ENCODE measurements at places on chromosomes 12 and 14.

GRCh38 chr12:49767333-49767732 is 26.0 kb downstream of the TMBIM6 start:
- DNase-seq, result no peak

DNA sequence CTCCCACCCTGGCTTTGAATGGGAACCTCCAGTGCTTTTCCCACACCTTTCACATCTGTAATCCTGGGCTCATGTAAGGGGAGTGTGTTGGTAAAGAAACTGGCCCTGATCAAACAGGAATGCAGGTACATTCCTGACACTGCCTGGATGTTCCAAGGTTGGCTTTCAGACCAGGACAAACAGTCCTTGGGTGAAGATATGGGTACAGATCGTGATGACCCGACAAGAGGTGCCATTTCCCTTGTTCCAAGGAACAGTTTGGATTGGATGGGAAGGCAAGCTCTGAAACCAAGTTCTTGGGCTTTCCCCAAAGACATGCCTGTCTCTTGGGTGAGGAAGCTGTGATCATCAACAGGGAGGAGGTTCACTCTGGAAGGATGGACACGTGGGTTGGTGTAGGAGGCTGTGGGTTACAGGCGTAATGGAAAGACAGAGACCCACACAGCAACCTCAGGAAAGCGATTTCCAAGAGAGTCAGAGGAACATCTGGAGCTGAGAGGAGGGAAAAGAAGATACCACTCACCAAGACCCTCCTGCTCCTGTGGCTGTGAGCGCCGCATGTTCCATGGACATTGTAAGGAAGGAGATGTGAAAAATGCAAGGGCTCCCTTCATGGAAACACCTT is 26.4 kb downstream of the VDR start:
- no peak for DNase-seq

GRCh38 chr12:12759234-12759915 is 26.1 kb upstream of the APOLD1 start:
- no peak for DNase-seq

- DNase-seq, result peak; percentile 20
These were observed 140.5 kb downstream of the AKAP6 start for GRCh38 chr14:32469388-32470160.

GRCh38 chr12:38516418-38516817 is 199.8 kb downstream of the ALG10B start:
- no peak for DNase-seq

- DNase-seq, result no peak
These were observed 501.2 kb downstream of the GALC start for GRCh38 chr14:87491816-87492215.

GRCh38 chr12:127176804-127177203 is 1090.2 kb upstream of the TMEM132C start:
- DNase-seq, result no peak

GRCh38 chr12:45122768-45123380 is 72.0 kb upstream of the DBX2 start:
- peak; percentile 6 for DNase-seq

DNA sequence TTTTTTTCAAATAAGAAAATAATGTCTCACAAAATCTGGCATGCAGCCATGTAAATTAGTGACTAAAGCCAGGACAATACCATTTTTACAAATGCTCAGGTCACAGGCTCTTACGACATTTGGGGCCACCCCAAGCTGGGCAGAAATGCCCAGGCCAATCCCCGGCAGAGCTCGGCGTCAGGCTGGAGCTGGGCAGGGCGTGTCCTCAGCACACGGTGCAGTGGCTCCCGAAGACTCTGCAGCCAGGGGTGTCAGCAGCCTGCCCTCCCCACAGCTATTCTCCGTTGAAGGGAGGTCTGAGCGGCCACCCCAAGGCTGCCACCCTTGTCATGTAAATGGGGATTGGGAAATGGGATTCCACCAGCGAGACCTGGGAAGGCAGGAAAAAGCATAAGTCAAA is 158.6 kb downstream of the DICER1 start:
- no peak for DNase-seq

DNA sequence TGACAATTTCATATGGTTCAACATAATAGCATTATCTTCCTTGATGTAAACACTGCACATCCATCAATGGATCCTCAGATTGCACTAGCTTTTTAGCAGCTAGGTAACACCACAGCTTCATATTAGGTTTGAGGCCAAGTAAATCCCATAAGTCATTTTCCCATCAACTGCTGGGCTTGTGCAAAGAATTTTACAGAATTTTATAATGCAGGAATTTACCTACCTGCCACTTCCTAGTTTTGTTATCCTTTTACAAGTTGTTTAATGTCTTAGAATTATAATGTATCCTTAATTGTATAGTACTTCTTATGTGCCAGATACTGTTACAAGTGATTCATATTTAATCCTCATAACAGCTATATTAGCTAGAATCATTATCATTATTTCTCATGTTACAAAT is 36.4 kb downstream of the CPNE8 start:
- no peak for DNase-seq

DNA sequence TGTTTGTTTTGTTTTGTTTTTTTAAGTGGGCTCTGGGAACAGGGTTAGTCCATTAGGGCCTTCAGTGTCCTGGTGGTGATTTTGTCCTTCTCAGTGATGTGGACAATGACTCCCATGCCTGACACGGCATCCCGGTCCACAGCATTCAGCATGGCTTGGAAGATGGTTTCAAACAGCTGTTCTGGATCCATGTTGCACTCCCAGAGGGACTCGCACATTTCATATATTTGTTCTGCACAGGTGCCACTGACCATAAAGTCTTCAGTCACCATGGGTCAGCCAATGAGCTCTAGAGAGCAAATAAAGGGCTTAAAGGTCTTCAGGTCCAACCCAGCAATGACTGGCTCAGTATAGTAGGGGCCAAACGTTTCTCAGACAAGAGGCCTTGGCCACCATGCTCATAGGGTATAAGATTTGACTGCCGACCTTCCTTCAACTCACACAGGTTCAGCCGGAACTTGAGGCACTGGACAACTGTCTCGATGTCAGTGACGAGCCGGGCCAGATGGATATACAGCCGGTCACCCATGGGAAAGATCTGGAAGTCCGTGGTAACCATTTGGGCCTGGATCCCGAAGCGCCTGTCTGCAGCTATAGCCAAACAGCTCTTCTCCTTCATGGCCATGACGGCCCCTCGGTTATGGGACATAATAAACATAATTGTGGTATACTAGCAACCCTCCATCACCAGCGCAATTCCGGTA is 18.0 kb downstream of the OR10P1 start:
- no peak for DNase-seq

- no peak for DNase-seq
These were observed 114.8 kb downstream of the C12orf75 start for GRCh38 chr12:105445249-105445648.

DNA sequence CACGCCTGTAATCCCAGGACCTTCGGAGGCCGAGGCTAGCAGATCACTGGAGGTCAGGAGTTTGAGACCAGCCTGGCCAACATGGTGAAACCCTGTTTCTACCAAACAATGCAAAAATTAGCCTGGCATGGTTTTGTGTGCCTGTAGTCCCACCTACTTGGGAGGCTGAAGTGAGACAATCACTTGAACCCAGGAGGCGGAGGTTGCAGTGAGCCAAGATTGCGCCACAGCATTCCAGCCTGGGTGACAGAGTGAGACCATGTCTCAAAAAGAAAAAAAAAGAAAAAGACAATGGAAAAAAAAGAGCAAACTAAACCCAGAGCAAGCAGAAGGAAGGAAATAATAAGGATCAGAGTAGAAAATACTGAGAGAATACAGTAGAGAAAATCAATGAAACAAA is 5.4 kb downstream of the CHURC1 start:
- no peak for DNase-seq

- no peak for DNase-seq
These were observed 98.3 kb downstream of the CFAP54 start for GRCh38 chr12:96587691-96588090.

- DNase-seq, result no peak
These were observed 15.5 kb upstream of the CLEC2A start for GRCh38 chr12:9947674-9948073.

- no peak for DNase-seq
These were observed 269.4 kb upstream of the ALG10 start for GRCh38 chr12:33752854-33753253.

DNA sequence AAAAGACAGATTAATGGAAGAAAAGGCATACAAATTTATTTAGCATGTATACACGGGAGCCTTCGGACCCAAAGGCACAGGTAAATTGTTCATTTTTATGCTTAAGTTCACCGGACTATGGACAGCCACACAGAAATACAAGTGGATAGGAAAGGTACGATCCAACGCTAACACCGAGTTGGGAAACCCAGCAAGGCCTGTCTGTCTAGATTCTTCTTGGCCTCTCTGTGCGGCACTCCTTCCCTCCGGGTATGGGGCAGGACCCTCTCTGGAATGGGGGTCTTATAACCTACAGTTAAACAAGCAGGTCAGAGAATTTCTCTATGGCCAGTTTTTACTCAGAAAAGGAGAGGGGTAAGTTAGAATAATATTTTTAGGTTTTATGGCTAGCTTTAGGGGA is 23.4 kb upstream of the ZDHHC17 start:
- DNase-seq, result no peak

GRCh38 chr14:78921856-78922255 is 751.7 kb downstream of the NRXN3 start:
- peak; percentile 24 for DNase-seq

GRCh38 chr14:65991104-65991503 is 495.1 kb upstream of the CCDC196 start:
- DNase-seq, result no peak

- peak; percentile 57 for DNase-seq
These were observed 32.1 kb upstream of the STON2 start for GRCh38 chr14:81432219-81432661.

- no peak for DNase-seq
These were observed 149.3 kb downstream of the CALM1 start for GRCh38 chr14:90545966-90546751.

- no peak for DNase-seq
These were observed 36.8 kb downstream of the SLC5A8 start for GRCh38 chr12:101173197-101173749.

DNA sequence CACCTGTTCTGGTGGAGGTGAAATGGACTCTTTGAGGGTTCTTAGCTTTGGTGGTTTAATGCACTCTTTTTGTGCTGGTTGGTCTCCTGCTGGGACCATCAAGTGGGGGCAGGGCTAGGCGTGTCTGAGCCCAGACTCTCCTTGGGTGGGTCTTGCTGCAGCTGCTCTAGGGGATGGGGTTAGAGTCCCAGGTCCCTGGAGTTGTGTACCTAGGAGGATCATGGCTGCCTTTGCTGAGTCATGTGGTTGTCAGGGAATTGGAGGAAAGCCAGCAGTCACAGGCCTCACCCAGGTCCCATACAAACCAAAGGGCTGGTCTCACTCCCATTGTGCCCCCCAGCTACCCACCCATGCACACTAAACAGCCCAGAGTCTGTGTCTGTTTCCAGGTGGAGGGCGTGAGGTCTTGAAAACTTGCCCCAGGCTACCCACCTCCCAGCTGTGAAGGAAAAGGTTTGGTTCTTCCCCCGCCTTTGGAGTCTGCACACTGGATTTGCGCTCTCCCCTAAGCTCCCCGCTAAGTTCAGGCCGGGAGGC is 387.7 kb downstream of the TMTC2 start:
- no peak for DNase-seq

- DNase-seq, result no peak
These were observed 26.6 kb downstream of the PPP2R5C start for GRCh38 chr14:101788016-101788635.

GRCh38 chr14:78450669-78451318 is 280.6 kb downstream of the NRXN3 start:
- no peak for DNase-seq

GRCh38 chr14:90970167-90970600 is 90.3 kb downstream of the RPS6KA5 start:
- DNase-seq, result no peak

DNA sequence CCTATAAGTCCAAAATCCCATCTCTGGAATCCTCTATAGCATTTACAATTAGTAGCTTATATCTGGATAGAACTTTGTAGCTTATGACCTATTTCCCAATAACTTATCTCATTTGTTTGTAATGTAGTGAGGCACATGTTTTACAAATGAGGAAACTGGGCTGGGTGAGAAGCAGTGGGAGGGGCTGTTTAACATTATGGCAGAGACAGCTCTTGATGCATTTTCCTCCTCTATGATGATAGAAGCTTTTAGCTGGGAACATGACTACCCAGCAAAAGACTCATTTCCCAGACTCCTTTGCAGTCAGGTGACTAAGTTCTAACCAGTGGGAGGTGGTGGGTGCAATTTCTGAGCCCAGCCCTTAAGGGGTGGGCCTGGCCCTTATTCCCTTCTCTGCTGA is 179.7 kb downstream of the TTC8 start:
- no peak for DNase-seq

- no peak for DNase-seq
These were observed 156.7 kb downstream of the TMTC3 start for GRCh38 chr12:88298761-88299242.

DNA sequence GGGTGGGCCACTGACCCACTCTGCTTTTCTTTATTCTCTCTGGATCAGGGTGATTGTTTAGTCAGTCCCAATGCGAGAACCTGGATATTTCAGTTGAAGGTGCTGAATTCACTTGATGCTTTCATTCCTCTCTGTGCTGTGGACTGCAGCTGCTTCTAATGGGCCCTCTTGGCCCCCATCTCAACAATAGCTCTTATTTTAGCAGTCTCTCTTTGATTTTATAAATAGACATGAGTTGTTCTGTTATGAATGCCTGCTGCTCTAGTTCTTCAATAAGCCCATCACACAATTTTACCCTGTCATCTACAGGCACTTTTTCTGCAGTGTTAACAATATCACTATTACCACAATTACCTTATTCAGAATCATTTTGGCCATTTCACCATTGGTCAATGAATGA is 54.1 kb upstream of the YARS2 start:
- DNase-seq, result no peak

Data from hematopoietic multipotent progenitor cell (in vitro differentiated cells).